NCI-H146 (cell line): ENCODE measurements at places on chromosomes 11 and 22.

- DNase-seq = no peak
Observed at GRCh38 chr11:127330044-127330443, 329.5 kb upstream of the KIRREL3 start.

DNA sequence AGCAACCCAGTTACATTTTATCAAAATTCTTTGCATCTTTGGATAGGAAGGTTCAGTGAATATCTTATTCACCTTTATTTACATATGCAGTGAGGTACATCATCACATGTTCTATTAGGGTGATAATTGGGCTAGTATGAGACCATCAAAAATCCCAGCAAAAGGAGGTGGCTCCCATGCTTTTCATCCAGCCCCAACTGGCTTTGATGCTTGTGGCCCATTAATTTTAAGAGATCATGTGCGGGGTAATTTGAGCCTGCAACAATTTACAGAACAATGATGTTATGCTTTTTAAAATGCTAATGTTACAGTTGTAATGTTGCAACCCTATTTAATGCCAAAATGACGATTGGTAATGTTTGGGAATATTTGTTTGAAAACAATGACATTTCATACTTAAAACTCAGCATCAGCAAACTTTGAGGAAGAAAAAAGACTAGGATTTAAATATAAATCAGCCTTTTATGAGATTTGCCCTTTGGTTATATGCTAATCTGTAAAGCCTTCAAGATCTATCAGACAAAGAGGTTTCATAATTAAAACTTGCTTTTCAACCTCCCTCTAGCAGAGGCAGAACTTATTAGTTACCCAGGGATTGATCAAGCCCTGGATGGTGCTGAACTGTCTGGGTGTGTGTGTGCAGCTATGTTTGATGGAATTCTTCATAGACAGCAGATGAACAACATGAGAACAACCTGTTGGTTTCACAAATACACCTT lies 183.5 kb upstream of the SORL1-AS1 start:
- DNase-seq = no peak

DNA sequence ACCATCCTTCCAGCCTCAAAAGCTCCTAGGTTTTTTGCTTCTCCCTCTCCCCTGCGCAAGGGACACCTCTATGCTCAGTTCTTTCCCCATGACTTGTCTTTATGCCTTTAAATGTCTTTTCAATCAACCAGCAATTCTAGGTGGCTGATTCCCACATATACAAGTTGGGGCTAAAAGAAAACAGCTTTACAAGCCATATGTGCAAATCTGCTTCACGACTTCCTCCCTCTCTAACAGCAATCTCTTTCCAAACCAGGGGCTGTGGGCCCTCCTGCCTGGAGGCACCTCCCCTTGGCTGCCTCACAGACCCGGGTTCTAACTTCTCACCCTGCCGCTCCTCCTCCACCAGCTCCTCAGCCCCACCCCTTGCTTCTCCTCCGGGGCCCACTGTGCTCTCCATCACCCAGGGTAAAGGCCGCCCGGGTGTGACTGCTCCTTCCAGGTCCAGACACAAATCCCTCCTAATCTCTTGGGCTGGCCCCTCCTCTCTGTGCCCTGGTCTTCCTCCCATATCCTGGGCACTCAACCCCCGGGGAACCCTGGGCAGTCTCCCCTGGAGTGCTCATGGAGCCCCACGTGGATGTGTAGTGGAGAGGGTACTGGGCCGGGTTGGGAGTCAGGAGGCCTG lies 14.1 kb downstream of the TMPRSS13 start:
- DNase-seq = no peak

DNA sequence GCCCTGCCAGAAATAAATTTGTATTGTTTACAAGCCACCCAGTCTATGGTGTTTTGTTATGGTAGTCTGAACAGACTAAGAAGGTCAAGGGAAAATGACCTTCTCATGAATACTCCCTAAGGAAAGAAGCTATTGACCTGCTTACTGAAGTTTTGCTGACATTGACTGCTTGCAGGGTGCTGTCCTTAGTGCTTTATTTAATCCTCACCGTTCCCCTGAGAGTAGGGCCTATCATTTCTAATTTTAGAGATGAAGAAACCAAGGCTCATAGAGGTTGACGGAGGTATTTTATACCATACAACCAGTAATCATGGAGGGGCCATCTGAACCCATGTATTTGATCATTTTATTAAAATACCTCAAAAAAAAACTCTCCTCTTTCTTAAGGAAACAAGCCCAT lies 66.7 kb upstream of the INCENP start:
- DNase-seq = no peak

DNA sequence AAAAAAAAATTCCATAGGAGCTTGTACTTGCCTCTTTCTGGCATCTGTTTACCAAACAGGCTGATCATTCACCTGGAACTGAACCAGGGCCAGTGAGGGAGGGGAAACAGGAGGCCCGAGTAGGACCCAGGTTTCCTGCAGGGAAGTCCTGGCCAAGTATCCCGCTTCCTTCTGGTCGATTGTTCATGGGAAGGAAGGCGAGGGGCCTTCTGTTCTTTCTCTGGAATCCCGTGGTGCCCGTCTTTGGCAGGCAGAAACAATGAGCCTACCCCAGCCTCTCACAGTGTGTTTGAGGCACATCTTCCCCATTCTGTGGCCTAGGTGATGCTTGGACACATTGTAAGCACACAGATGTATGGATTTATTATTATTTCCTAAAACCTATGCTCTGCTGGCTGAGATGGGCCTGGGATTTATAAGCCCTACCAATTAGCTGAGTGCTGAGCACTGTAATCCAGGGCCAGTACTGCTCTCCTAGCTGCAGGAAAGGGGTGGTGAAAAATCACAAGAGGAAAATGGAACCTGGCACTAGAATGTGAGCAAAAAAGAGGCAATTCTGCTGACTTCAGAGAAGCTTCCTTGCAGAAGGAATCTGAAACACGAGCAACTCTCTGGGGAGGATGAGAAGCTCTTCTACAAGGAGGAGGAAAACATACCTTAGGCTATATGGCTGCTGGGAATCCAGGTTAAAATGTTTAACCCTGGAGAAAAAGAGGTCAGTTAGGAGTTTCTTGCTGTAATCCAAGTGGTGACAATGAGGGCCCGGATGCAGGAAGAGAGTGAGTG lies 53.5 kb downstream of the PRR5L start:
- no peak for DNase-seq

- DNase-seq = no peak
Observed at GRCh38 chr11:95378111-95378510, 147.1 kb upstream of the SESN3 start.

DNA sequence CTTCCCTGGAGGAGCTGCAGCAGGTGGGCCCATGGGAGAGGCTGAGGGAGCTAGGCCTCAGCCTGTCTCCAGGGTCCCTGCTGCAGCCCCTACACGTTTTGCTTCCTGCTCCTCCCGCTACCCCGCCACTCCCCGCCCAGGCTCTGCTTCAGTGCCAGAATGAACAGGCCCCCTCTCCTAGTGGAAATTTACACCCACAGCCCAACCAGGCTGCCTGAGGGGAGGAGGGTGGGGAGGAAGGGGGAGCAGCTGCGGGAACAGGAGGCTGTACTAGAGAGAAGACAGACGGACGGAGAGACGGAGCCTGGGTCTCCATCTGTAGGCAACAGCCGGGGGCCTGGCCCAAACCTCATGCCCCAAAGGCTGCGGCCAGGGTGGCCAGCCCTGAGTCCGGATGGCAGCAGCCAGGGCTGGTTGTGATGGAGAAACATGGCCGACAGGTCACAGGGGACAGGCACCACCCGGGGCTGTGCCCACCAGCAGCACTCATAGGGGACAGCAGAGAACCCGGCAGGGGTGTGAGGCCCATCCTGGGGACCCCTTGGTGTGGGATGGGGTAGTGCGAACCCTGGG lies 20.6 kb downstream of the FLRT1 start:
- no peak for DNase-seq

- no peak for DNase-seq
Observed at GRCh38 chr11:81602508-81602907, 1131.2 kb downstream of the FAM181B start.

GRCh38 chr11:4884361-4884760 lies 2.7 kb downstream of the OR51T1 start:
- DNase-seq = no peak

- no peak for DNase-seq
Observed at GRCh38 chr22:17077255-17077654, 7.5 kb upstream of the IL17RA start.

- no peak for DNase-seq
Observed at GRCh38 chr11:105226091-105226490, 86.5 kb upstream of the CARD18 start.

- DNase-seq = no peak
Observed at GRCh38 chr11:106943089-106943488, 75.2 kb downstream of the GUCY1A2 start.

- DNase-seq = peak; percentile 50
Observed at GRCh38 chr11:11010624-11011127, 152.8 kb upstream of the ZBED5 start.

GRCh38 chr11:17368551-17368950 lies 17.0 kb downstream of the NCR3LG1 start:
- DNase-seq = no peak

- no peak for DNase-seq
Observed at GRCh38 chr11:48063424-48063978, 83.1 kb downstream of the PTPRJ start.
